ENCODE measurements at places on chromosomes 7 and 10.

- DNase-seq = no peak
Measured at GRCh38 chr10:71209352-71209715, 3.0 kb upstream of the UNC5B start.

DNA sequence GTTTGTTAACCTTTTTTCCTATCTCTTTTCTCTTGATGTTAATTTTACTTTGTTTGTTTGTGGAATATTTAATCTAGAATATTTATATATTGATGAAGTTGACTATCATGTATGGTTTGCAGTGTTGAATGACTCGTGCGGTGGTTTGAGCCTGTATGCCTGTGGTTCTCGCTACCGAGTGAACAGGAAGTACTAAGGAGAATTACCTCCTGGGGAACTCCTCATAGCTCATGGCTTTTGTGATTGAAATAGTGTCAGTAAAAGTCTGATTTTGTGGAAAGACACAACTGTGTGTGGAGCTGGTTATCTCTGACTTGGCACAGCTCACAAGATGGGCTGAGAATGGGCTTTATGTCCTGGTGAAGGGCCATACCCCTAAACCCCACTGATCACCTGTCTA, 498.6 kb downstream of the GLRX3 start:
- no peak for DNase-seq

DNA sequence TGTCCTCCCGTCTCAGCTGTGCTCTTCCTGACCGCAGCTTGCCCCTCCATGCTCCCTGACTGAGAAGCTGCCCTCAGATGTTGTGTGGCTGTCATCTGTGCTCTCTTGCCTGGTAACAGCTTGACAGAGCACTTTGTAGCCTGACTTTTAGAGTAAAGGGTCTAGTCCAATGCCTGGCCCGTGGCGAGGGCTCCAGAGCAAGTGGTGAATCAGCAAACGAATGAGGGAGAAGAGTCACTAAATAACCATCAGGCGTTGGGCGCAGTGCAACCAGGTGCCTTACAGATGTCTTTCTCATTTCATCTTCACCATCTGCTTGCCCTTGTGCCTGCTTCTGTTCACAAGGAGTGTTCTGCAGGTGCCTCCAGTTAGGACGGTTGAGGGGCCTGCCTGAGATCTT, 45.6 kb downstream of the MKI67 start:
- no peak for DNase-seq

DNA sequence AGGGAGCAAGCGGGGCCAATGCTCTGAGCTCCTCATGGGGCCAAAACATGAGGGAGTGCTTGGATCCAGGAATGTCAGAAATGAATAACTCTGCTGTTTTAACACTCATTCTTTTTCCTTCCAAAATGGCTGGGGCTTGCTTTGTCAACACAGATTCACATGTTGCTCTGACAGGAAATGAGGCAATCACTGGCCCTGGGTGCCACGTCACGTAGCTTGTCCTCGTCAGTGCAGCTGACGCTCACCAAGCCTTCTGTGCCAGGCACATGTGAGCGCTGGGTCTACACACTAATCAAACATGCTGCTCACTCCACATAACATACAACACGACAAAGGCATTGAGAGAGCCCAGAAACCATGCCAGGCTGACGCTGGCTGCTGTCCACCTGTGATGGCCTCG, 198.9 kb downstream of the WDR37 start:
- no peak for DNase-seq

- DNase-seq = no peak
Measured at GRCh38 chr7:152583006-152583405, 92.9 kb downstream of the XRCC2 start.
